Heart left ventricle (tissue), 16 donors: ENCODE measurements at places on chromosomes 11 and 22. TPM values are rescaled to one million over a fixed set of nuclear protein-coding genes. Genes with fewer than 3 reads are reported as not detected.
A peak's percentile ranks its signal among the peaks of the same experiment; 100 is the strongest.

- H3K36me3 ChIP-seq, result no peaks in the 10 kb centered on the region
- DNase-seq, result no peak
- peaks cover 5% of the 10 kb centered on the region for H3K4me1 ChIP-seq
- no peak overlapping the region for H3K4me3 ChIP-seq
- no peaks in the 10 kb centered on the region for H3K27me3 ChIP-seq
Observed at GRCh38 chr11:128525411-128526243, 61.7 kb downstream of the ETS1 start.

The CD6 gene
- total RNA-seq, result 0.37 TPM

The APOBEC3G gene
- total RNA-seq, result 2.3 TPM

The GAS2L1 gene
- 16.8 TPM for total RNA-seq

The TLCD5 gene
- 15.0 TPM for total RNA-seq

DNA sequence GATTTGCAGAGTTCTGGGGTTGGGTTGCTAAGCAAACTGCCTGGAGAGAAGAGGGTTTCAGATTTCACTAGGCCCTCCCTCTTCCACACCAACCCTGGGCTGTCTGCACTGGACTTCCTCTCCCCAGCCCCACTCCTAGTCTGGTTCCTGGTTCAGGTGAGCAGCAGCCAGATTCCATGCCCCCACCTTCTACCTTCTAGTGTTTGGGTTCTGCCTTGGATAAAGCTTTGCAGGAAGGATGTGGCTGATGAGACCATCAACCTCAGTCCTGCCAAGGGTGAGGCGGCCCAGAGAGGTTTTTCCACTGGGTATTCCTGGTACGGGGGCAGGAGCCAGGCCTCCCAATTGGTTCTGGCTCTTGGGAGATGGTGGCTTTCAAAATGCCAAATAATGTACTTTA lies 68.3 kb downstream of the BCR start:
- H3K4me3 ChIP-seq, result no peak overlapping the region
- peaks cover 6% of the 10 kb centered on the region for H3K4me1 ChIP-seq
- no peaks in the 10 kb centered on the region for H3K36me3 ChIP-seq

- no peaks in the 10 kb centered on the region for H3K4me1 ChIP-seq
- no peaks in the 10 kb centered on the region for H3K36me3 ChIP-seq
- no peak overlapping the region for H3K4me3 ChIP-seq
Observed at GRCh38 chr11:30652801-30653200, 66.6 kb upstream of the MPPED2 start.

The SYT8 gene
- total RNA-seq, result not detected

DNA sequence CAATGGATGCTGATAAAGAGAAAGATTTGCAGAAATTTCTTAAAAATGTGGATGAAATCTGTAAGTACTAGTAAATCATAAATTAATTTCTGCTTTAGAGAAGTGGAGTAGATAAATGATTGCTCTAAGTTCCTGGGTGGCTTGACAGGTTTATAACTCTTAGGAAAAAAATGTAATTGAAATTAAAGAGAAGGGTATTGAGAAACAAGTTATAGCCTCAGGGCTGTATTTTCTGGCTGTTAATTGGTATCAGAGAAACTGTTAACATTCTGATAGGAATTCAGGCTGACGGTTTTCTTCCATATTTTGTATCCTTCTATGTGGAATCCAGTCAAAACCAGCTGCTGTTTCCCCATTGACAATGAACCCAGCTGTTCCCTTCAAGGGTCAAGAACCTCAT lies 1.9 kb downstream of the TTC12 start:
- no peak overlapping the region for H3K27ac ChIP-seq
- peaks cover 3% of the 10 kb centered on the region for H3K4me1 ChIP-seq
- H3K4me3 ChIP-seq, result no peak overlapping the region
- no peak for DNase-seq

DNA sequence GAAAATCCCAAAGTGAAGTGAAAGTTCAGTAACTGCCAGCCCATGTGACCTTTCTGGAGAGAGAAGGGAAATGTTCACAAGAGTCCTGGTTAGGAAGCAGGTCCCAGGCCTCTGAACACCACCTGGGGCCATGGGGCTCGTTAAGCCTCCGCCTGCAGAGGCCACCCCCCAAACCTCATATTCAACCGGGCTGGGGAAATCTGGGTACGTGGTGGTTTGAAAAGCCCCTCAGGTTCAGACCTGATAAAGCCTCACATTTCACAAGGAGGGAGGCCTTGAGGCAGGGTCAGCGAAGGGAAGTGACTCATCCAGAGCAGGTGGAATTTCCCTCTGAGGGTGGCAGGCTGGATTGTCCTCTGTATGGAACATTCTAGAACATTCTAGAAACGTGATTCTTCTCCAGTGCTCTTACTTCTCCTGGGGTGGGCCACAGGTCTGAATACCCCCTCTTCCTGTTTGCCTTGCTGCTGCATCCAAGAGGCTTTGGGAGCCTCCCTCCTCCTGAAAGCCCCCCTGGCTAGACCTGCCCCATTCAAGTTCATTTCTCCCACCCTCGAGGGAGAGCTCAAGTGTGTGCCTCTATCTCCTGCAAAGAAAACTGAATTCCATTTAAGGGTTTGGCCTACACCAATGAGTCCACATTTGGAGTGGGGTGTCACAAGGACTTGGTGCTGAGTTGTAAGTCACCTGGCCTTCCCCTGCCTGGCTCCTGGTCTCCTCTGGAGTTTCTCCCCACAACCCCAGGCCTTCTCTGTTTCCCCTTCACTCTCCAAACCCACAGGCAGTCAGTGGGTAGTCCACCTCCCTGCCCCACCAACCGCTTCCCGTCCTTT lies 6.3 kb downstream of the FXYD2 start:
- H3K36me3 ChIP-seq, result no peaks in the 10 kb centered on the region
- DNase-seq, result no peak
- H3K4me1 ChIP-seq, result peaks cover 6% of the 10 kb centered on the region
- no peak overlapping the region for H3K27ac ChIP-seq

The ESRRA gene
- 186 TPM for total RNA-seq

- peaks cover 3% of the 10 kb centered on the region for H3K27me3 ChIP-seq
- H3K36me3 ChIP-seq, result peaks cover 1% of the 10 kb centered on the region
- no peak overlapping the region for H3K27ac ChIP-seq
- peaks cover 5% of the 10 kb centered on the region for H3K4me1 ChIP-seq
- peak overlapping the region; percentile 79 for H3K4me3 ChIP-seq
- DNase-seq, result no peak
Observed at GRCh38 chr11:121291319-121291718, 1.3 kb upstream of the SC5D start.

The F2 gene
- not detected for total RNA-seq

DNA sequence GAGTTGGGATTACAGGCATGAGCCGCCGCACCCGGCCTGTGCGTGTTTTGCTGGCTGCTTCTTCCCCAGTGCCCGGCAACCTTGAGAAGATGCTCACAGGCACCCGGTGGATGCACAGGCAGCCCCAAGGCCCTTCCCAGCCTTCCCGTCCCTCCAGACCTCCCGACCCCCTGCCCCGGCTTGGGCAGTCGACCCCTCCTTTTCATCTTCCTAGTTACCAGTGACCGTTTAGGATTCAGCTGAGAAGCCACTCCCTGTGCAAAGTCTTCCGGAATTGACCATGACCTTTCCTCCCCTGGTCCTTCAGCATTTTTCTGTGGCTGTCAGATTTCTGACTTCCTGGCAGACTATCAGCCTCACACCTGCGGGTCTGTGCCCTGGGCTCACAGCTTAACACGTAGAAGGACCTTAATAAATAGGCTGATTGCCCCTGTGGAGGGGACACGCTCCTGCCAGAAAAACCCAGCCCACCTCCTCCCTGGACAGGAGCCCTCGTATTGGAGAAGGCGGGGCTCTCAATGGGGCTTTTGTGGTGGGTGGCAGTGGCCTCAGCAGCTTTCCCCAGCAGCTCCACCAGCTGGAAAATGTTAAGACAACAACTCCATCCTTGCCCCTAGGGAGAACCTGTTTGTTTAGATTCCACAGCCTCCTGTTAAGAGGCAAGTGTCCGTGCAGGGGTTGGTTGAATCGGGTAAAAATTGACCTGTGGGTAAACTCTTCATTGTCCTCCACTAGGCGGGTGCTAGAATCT lies 10.4 kb upstream of the ANO1 start:
- peaks cover 4% of the 10 kb centered on the region for H3K27me3 ChIP-seq
- no peak overlapping the region for H3K27ac ChIP-seq
- H3K4me1 ChIP-seq, result peaks cover 16% of the 10 kb centered on the region
- no peaks in the 10 kb centered on the region for H3K36me3 ChIP-seq
- no peak overlapping the region for H3K4me3 ChIP-seq

The KCNC1 gene
- total RNA-seq, result 0.02 TPM

DNA sequence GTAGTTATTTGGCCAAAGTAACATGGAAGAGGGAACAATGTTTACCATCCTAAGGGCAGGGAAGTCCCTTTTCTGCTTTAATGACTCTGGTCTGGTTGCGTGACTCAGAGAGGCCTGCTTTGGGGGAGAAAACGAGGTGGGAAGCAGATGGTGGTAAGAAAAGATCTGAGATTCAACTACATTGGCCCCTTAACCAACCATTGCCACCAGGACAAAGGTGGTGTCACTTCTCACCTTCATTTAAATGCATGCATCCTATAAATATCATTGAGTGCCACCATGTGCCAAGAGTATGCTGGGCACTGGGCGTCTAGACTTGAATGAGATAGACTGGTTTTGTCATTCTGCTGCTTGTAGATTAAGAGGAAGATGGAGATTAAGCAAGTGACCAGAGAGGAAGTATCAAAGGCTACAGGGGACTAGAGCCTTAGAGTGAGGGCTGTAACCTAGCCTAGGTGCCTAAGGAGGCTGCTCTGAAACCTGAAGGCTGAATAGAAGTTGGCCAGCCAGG lies 3.6 kb upstream of the SORL1 start:
- H3K4me3 ChIP-seq, result no peak overlapping the region
- H3K36me3 ChIP-seq, result no peaks in the 10 kb centered on the region
- H3K27me3 ChIP-seq, result peaks cover 4% of the 10 kb centered on the region
- H3K27ac ChIP-seq, result no peak overlapping the region
- no peaks in the 10 kb centered on the region for H3K4me1 ChIP-seq

GRCh38 chr11:86800076-86800959 lies at the start of gene PRSS23:
Gene PRSS23, plus strand, starts transcription at chr11:86800542. Its CDS starts 7,102 bp downstream, at chr11:86807644.
- peak within 1 kb of the TSS; percentile 63 for H3K27ac ChIP-seq
- H3K4me3 ChIP-seq, result peak within 1 kb of the TSS; percentile 74
- peaks cover 8% of the 10 kb centered on the region for H3K4me1 ChIP-seq
- no peaks in the 10 kb centered on the region for H3K27me3 ChIP-seq
- H3K36me3 ChIP-seq, result no peaks in the 10 kb centered on the region

The BTBD18 gene
- total RNA-seq, result not detected

The HOATZ gene
- not detected for total RNA-seq

DNA sequence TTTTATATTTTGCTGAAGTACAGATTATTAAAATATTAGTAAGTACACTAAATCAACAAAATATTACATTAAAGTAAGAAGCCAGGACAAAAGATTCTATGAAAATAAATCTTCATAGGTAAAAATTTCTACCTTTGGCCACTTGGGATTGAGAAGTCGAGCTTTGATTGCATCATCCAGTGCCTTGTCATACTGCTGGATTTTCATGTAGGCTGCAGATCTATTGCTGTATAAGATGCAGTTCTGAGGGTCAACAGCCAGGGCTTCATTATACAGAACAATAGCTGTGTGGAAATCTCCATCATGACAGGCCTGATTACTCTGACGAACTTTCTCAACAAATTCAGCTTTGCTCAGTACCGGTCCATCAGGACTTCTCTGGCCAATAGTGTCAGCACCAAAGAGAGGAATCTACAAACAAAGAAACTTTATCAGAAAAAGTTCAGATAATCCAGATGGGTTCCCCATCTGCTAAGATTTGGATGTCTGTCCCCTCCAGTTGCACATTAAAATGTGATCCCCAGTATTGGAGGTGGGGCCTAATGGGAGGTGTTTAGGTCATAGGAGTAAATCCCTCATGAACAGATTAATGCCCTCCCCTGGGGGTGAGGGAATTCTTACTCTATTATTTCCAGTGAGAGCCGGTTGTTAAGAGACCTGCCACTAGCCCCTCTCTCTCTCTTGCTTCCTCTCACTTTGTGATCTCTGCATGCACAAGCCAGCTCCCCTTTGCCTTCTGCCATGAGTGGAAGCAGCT lies 50.0 kb downstream of the TTC28 start:
- H3K36me3 ChIP-seq, result no peaks in the 10 kb centered on the region
- DNase-seq, result no peak
- H3K4me1 ChIP-seq, result no peaks in the 10 kb centered on the region
- H3K4me3 ChIP-seq, result no peak overlapping the region

GRCh38 chr22:22948651-22949571 lies 61.3 kb downstream of the IGLL5 start:
- no peaks in the 10 kb centered on the region for H3K36me3 ChIP-seq
- H3K27ac ChIP-seq, result no peak overlapping the region
- no peaks in the 10 kb centered on the region for H3K4me1 ChIP-seq

DNA sequence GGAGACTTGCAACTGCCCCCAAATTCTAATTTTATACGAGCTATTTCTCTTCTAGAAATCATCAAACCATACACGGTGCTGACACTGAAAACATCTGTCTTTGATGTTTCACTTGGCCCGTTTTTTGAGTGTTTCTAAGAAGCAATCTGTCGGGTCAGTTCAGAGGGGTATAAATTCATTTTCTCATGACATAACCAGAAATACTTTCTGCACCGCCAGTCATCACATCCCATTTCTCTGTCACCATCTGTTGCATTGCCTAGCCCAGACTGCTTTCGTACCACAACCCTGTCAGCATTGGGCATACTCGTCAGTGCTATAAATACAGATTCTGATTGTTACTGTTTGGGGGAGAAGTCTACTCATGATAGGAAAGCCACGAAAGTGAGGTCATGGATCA lies 63.1 kb upstream of the CCDC90B start:
- H3K4me3 ChIP-seq, result no peak overlapping the region
- no peaks in the 10 kb centered on the region for H3K27me3 ChIP-seq
- DNase-seq, result no peak

DNA sequence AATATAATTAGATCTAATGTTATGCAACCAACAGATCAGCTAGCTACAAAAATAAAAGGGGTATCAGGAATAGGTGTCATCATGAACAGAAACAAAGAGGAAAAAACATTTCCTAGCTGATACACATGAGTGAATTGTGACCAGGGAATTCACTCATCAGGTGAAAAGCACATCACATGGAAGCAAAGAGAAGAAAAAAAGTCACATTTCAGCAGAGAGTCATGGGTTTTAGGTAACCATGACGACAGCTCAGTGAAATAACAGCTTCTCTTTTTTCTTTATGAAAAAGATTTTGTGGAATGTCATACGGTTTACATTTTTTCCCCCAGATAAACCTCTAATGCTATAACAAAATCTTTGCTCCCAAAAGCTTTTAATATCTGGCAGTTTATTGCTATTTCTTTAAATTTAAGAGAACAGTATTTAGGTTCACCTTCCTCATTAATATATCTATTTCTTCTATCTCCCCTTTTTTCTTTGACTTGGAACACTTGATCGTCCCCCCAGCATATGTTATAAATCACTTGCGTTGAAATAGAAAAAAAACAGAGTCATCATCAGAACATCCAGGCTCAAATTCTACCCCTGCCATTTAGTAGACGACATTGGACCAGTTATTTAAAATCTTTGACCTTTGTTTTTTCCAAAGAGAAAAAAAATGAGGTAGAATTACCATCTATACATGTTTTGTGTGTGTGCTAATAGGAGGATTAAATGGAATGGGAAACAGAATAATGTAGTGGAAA lies 5.3 kb downstream of the TYR start:
- no peaks in the 10 kb centered on the region for H3K4me1 ChIP-seq
- no peak overlapping the region for H3K27ac ChIP-seq
- H3K27me3 ChIP-seq, result no peaks in the 10 kb centered on the region

- H3K27me3 ChIP-seq, result no peaks in the 10 kb centered on the region
- no peak overlapping the region for H3K4me3 ChIP-seq
- H3K36me3 ChIP-seq, result no peaks in the 10 kb centered on the region
- no peak for DNase-seq
Observed at GRCh38 chr11:110071197-110071596, 22.0 kb upstream of the ZC3H12C start.

The OR2AG1 gene
- not detected for total RNA-seq

The LRRC75B gene
- 5.4 TPM for total RNA-seq

The KCNJ5 gene
- total RNA-seq, result 6.0 TPM

The MGAT3 gene
- total RNA-seq, result 5.6 TPM

- no peak overlapping the region for H3K27ac ChIP-seq
- no peaks in the 10 kb centered on the region for H3K36me3 ChIP-seq
- no peak overlapping the region for H3K4me3 ChIP-seq
Observed at GRCh38 chr11:88831303-88831890, 234.4 kb downstream of the GRM5 start.
